ENCODE measurements at places on chromosomes 16 and 17.

- no peak for DNase-seq
Measured at GRCh38 chr17:17229416-17230384, 7.3 kb downstream of the FLCN start.

DNA sequence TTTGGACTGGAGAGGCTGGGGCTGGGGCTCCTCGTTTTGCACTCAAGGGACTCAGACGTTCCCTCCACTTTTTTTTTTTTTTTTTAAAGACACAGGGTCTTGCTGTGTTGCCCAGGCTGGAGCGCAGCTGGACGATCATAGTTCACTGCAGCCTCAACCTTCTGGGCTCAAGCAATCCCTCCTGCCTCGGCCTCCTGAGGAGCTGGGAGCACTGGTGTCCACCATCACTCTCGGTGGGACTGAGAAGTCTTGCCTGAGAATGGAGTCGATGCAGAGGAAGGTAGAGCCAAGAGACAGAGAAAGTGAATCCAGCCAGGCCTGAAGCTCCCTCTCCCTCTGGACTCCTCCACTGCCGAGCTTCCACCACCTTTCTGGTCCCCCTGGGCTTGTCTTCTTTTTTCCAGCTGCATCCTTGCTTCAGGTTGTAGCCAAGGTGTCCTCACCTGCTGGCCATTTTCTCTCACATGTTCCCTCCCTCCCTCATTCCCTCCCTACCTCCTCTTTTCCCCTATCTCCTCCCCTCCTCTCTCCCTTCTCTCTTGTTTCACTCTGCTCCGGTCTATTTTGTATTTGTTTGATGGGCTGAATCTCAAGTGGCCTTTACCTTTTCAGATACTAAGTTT, 233.8 kb downstream of the SNX29 start:
- DNase-seq = no peak

DNA sequence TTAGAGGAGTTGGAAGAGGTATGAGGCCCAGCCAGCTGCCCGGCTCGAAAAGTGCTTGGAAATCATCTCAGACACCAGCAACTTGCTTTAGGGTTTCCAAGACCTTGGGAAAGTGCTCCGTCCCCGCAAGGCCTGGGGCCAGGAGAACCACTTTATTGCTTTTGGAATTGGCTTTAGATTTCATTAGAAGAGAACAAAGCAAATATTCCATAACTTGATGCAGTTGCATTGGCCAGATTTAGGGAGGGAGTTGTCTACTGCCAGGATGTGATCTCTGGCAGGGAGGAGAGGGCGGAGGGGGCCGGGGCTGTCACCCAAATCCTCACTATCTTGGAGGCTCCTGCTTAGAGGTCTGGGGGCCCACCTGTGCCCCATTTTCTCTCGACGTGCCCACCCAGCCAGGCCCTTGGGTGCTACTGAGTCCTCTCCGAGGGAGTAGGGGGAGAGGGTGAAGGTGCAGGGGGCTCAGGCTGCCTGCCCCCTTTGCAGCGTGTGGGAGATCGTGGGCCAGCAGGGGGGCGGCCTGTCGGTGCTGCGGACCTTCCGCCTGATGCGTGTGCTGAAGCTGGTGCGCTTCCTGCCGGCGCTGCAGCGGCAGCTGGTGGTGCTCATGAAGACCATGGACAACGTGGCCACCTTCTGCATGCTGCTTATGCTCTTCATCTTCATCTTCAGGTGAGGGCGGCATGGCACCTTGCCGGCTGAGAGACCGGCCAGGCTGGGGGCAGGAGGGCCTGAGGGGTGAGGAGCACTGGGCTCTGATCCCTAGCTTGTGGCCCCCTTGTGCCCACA, 30.6 kb downstream of the CACNA1G start:
- no peak for DNase-seq

GRCh38 chr16:54489225-54490111, 202.9 kb upstream of the IRX3 start:
- no peak for DNase-seq

- peak; percentile 11 for DNase-seq
Measured at GRCh38 chr17:63450551-63450950, 4.4 kb upstream of the CYB561 start.

DNA sequence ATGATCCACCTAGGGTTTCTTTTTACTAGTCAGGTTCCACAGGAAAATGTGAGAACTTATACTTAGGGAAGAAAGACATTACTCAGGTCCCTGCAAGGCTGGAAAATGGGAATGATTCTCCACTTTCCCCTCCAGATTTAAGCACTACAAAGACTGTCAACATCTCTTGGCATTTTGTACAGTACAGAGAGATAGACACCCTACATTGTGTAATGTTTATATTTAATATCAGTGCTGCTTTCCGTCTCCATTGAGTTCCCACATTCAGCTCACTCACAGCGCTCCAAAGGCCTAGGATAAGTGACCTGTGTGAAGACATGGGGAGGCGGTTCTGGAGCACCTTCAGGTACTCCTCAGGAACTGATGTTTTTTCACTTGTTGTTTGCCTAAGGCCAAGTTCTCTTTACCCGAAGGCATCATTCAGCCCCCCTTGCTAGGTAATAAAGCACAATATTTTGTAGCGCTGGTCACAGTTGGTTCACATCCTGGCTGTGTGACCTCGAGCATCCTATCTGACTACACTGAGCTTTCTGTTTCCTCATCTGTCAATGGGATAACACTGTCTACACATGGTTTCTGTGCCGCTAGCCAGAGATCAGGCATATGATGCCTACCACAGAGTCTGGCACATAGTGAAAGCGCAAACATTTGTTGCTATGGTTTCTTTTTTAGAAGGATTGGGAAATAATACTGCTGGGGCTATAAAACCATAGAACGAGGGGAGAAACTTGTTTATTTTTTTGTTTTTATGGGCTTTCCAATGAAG, 226.6 kb downstream of the ZFHX3 start:
- no peak for DNase-seq

DNA sequence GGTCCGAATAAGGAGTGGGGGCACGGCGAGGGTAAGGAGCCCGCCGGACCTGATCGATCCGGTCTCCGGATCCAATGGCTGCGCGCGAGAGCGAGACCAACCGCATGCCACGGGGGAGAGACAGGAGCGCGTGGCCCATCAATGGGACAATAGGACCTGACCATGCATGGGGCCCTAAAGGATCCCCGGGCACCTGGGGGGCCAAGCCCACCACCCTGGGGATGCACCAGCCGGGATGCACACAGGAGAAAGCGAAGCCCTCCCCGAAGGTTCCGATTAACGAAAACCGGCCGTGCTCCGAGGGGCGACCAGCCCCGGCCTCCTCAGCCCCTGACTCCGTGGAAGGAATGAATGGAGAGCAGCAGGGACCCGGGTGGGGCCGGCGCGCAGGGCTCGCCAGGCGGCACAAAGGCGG, 525 bp downstream of the JPT1 start:
- DNase-seq = peak; percentile 52

GRCh38 chr17:28468781-28469180, 4.7 kb upstream of the SLC13A2 start:
- no peak for DNase-seq

- DNase-seq = no peak
Measured at GRCh38 chr17:70099884-70100283, 24.9 kb downstream of the KCNJ16 start.

GRCh38 chr17:81735264-81736102, 23.4 kb downstream of the SLC25A10 start:
- DNase-seq = peak; percentile 31

- DNase-seq = no peak
Measured at GRCh38 chr16:19436540-19436939, 18.9 kb downstream of the TMC5 start.

DNA sequence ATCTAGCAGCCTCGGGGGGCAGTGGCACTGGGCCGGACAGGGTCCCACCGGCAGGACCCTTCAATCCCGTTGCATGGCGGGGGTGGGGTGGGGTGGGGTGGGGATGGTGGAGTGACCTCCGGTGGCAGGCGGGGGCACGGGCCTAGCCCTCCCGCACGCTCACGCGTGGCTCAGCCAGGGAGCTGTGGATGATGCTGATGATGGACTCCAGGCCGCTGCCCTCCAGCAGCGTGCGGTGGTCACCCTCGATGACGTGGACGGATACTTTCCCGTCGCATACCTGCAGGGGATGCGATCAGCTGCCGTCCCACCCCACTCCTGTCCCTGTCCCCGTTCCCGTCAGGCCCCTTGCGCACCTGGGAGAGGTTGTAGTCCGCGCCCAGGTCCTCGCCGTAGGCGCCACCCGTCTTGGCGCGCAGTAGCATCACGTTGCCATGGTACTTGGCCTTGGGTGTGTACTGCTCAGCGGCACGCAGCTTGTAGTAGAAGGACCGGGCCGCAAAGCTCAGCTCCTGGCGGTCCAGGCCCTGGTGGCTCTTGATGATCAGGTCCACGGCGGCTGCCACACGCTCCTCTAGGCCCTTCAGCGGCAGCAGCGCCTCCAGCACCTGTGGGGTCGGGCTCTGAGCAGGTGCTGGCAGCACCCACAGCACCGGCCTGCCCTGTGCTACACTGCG, 13.5 kb upstream of the DUS1L start:
- no peak for DNase-seq

GRCh38 chr16:12833926-12834325, 30.2 kb upstream of the CPPED1 start:
- DNase-seq = no peak

DNA sequence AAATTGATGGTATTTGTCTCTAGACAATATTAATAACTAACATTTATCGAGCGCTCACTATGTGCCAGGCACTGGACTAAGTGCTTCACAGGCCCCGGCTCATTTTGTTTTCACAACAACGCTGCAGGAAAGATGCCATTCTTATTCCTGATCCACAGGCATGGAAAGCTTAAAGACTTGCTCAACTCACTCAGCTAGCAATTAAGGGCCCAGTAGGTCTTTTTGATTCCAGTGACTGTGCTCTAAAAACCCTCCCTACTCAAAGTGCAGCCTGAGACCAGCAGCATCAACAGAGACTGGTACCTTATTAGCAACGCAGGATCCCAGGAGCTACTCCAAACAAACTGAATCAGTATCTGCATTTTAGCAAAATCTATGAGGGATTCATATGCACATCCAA, 35.3 kb downstream of the CUEDC1 start:
- no peak for DNase-seq

DNA sequence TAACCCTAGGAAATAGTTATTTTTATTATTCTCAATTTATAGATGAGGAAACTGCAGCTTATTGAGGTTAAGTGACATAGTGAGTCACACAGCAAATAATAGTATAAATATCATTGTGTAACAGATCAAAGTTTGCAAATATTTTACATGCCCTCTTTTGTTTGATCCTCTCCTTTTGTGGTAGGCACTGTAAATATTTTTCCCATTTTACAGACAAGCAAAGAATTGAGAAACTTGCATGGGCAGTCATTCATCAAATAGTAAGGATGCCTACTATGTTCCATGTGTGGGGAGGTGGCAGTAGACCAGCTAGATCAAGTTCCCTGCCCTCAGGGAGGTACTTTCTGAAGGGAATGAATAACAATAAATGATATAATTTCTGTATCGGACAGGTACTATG, 173.0 kb downstream of the PHKB start:
- DNase-seq = no peak

GRCh38 chr17:58626905-58627304, 64.9 kb downstream of the TEX14 start:
- no peak for DNase-seq

DNA sequence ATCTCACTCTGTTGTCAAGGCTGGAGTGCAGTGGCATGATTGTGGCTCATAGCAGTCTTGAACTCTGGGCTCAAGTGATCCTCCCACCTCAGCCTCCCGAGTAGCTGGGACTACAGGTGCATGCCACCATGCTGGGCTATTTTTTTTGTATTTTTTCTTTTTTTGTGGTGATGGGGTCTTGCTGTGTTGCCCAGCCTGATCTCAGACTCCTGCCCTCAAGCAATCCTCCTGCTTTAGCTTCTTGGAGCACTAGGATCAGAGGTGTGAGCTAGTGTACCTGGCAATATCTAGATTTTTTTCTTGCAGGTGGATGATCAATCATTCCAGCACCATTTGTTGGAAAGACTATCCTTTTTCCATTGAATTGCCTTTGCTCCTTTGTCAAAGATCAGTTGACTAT, 52.8 kb upstream of the IL34 start:
- DNase-seq = no peak

DNA sequence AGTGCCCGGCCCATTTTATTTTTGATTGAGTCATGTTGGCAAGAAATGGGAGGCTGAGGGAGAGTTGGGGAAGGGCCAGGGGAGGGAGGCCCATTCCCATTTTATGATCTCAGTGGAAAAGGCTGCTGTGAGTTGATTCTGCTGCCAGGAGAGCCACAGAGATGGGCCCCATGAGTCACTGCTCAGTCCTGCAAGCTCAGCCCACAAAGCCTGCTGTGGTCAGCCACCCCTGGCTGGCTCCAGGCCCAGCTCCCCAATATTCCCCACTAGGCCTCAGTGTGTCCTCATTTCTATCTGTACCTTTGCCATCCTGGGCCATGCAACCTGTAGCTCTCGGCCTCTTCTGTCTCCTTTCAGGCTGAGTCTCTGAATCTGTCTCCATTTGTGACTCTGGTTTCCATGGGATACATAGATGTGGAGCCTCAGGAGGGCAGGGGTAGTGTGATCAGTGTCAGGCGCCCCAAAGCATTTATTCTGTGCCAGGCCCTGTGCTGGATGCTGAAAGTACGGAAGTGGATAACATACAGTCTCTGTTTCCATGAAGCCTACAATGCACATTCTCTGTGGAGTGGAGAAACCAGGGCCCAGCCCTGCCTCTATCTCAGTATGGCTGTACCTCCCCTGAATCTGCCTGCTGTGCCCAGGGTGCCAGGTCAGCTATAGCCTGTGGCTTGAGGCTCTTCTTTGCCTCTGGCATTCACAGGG, 1.9 kb upstream of the PLEKHG4 start:
- peak; percentile 62 for DNase-seq

DNA sequence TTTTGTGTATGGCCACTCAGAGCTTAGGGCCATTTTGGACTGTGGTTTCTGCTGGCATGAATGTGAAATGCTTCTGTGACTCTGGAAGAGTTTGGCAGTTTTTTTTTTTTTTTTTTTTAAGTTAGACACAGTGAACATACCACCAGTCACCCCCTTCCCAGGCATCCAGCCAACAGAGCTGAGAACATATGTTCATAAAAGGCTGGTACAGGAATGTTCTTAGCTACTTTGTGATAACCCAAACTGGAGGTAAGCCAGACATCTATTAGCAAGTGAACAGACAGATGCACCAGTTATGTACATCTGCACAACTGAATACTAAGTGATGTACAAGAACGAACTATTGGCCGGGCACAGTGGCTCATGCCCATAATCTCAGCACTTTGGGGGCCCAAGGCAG, 92.7 kb downstream of the ABCC1 start:
- no peak for DNase-seq

DNA sequence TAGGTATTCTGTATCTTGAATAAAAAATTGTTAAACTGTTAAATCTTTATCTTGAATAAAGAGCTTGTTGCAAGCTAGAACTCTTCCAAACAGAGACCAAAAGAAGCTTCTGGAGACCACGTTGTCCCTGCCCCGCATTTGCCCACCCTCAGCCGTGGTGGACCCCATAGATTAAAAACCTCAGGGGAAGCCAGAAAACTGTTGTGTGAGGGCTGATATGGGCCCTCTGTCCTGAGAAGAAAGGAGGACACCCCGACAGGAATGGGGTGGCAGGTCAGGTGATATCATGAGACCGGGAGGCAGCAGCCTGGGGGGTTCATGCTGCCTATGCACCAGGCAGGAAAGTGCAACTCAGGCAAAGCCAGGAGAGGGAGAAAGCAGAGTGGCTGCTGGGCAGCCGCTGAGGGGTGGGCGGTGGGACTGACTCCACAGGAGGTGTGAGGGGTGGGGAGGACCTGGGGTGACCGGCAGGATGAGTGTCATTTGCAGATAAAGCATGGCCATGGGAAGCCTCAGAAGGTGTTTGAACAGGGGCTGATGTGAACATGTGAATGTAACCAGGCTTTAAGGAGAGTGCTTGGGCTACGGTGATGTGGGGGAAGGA, 147.8 kb downstream of the IRF8 start:
- DNase-seq = no peak
